Central memory CD4-positive, alpha-beta T cell (primary cell): ENCODE measurements at places on chromosomes 2 and 18.

- no peak for DNase-seq
Measured at GRCh38 chr2:205453202-205453601, 229.1 kb upstream of the NRP2 start.

DNA sequence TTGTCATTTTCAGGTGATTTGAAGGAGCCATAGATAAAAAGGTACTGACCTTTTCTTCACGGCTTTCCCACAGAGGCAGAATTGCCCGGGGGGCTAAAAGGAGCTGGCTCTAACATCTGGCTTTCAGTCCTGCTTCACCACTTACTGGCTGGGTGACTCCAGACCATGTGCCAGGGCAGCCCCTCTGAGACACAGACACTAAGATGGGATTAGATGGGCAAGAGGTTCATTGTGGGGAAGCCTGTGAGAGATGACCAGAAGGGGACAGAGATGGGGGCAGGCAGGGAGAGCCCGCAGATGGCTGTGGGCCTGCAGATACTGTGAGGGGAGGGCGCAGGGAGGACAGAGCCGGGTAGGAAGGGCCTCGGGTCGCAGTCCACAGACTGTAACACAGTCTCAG lies 74.7 kb upstream of the TTC39C start:
- no peak for DNase-seq

- no peak for DNase-seq
Measured at GRCh38 chr2:240336820-240337427, 98.5 kb upstream of the GPC1 start.

- no peak for DNase-seq
Measured at GRCh38 chr2:50612306-50612705, 419.6 kb downstream of the NRXN1 start.

GRCh38 chr2:78592491-78592890 lies 433.0 kb upstream of the REG3G start:
- DNase-seq: no peak

DNA sequence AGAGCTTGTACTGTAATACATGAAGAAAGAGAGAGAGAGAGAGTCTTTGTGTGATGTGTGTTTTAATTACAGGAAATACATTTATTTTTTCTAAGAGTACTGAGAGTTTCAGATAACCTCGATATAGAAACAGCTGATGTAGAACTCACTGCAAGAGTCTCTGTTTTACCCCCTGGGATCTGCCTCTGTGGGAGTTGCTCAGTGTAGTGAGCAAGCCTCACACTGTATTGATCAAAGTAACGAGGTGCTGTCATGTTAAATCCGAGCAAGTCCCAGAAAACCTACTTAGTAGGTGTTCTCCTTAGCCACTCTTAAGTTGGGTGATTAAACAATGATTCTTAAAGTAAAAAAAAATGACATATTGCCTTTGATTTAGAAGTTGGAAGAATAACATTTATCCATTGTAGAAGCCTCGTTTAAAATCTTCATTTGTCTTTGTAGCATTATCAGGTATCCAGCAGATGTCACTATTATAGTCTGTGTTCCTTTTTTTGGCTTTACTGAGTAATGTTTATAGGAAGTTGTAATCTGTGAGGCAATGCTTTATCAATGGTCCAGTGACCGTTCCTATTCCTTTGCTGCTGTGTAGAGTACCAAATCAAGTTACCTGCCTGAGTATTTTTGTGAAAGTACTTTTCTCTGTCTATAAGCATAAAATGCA lies 219.0 kb downstream of the MYO3B start:
- DNase-seq: no peak

- no peak for DNase-seq
Measured at GRCh38 chr2:235523486-235524150, 29.8 kb downstream of the AGAP1 start.

DNA sequence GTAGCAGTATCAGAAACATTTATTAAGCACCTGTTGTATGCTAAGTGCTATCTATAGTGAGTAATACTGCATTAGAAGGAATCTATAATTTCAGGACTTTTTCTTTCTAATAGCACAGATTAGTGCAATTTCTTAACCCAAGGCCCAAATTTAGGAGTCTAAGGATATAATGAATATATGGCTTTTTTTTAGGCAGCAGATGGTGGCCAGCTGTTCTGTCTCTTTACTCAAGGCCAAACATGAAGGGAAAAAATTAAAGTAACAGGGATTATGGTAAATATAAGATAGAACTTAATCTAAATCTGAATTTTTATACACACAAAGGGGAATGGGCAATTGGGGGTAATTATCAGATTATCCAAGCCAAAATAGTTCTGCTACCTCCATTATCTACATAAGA lies 230.6 kb upstream of the SP5 start:
- no peak for DNase-seq

DNA sequence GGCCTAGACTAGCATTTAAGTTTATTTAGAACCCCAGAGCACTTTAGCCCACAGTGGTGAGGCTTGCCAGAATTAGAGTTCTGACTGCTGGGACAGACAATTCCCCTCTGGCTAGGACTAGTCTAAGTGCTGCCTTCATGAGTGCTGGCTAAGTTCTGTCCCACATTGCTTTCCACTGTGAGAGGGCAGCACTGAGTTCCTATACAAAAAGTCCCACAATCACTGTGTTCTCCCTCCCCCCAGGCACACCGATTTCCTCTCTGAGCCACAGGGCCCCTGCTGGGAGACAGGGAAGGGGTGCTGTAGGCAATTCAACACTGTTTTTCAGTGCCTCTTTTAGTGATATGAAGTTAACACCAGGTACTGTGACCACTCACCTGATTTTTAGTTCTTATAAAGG lies 310.9 kb downstream of the DLGAP1 start:
- no peak for DNase-seq

DNA sequence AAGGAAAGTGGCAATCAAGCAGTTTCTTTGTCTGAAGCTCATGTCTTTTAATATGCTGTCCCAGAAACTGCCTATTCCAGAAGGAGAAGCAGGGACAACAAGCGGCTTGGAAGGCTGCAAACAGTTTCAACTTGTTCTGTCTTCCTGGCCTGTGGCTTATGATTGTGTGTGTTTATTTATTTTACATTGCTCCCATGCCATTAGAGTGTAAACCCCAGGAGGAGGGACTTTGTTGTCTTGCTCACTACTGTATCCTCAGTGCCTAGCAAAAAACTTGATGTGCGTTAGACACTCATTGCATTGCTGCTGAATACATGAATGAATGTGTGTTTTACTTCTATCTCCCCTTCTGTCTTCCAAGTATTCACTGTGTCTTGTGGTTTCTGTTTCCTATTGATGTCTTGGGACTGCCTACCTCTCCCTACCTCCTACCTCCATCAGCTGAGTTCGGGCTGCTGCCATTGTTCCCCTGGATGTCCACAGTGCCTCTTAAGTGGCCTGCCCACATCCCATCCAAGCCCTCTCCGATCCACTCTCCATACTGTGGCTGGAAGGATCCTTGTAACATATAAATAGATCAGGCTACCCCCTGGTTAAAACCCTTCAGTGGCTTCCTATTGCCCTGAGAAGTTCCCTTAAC lies 261.4 kb downstream of the DYSF start:
- DNase-seq: no peak

GRCh38 chr18:63002803-63003445 lies 287.6 kb downstream of the PHLPP1 start:
- DNase-seq: no peak

DNA sequence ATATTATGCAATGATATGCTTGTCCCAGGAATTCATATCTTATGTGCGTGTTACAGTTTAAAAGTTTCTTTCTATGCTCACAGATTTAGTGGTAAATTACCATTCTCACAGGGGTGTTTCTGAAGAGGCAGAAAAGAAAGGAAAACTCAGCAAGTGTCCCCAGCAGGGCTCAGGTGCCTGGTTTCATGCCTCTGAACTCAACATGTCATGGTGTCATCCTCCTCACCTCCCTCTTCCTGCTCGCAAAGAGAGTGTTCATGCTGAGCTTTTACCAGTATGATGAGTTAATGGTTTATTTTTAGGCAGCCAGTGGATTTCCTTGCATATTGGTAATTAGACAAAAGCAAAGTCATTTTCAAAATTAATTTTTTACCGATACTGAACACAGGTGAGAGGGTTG lies 492.9 kb upstream of the ZEB2 start:
- DNase-seq: no peak

DNA sequence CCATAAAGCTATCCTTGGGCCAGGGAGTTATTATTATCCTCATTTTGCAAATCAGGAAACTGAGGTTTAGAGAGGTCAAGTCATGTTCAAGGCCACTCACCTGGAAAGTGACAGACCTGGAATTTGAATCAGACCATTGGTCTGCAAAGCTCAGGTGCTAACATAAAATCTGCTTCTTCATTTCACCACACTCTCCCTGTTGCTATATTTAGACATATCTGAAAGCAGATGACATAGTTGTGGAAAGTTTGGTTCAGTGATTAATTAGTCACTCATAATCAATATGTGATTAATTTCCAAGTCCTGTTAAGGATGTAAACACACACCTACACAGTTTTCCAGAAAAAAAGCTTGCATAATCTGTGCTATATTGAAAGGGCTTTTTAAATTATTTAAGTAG lies 57.4 kb downstream of the LINC00305 start:
- DNase-seq: no peak

GRCh38 chr2:200422532-200423261 lies 87.2 kb downstream of the KCTD18 start:
- no peak for DNase-seq

GRCh38 chr2:240216167-240216566 lies 75.7 kb upstream of the OTOS start:
- DNase-seq: no peak

DNA sequence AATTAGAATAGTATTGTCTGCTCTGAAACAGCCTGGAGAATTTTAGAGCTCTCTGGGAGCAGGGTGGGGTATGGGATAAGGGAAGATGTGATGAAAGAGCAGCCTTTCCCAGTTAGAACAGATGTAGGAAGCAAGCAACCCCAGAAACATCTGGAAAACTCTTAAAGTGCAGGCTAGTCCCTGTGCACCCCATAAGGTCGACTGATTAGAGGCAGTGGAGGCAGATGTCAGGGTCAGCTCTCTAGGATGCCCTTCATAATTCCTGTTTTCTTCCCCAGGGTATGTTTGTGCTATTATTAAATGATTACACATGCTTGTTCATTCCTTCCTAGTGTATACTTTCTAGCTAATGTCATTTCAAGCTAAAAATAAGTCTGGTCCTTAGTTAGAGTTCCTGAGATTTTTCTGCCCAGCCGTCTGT lies 41.7 kb downstream of the PTPRM start:
- no peak for DNase-seq

DNA sequence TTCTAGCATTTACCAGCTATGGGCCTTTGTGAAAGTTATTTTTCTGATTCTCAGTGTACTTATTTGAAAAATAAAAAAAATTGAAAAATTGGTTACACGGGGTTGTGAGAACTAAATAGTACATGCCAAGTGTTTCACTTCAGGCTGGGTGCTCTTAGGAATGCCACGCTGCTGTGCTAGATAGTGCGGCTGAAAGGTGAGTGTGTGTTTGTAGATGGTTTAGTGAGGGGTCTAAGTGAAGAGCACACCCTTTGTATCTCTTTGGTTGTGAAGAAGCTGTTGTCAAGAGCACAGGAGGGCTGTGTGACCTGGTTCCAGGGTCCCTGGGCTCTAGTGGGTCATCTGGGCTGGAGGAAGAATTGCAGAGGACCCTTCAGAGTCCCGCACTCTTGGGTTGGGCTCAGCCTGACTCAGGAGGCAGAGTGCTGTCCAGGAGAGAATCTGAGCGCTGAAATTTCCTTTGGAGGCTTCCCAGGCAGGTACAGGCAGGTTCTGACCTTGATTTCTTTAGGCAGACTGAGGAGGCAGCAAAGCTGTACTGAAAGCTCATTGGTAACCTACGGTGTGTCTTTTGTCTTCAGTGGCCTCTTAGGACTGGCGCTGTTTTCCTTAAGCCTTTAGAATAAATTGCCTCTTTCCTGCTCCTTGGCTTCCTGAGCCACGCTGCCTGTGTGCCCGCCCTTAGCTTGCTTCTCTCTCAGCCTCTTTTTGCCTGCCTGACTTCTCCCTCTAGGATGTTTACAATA lies 44.4 kb downstream of the MAP4K4 start:
- no peak for DNase-seq
